ENCODE measurements at places on chromosomes 2 and 18.

DNA sequence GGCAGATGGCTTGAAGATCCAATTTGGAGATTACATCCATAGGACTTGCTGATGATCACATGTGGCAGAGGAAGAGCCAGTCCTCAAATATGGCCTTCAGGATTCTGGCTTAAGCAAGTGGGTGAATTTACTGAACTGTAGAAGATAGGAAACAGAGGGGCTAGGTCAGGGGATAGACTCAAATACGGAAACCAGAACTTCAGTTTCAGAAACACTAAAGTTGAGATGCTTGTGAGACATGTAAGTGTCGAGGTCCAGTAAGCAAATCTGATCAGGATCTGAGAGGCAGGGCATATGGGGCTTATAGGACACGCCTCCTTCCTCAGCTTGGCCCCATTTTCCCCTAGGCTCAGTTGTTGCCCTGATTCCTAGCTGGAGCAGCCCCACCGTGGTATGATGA is 107.7 kb downstream of the LBH start:
- no peak for DNase-seq

- no peak for DNase-seq
Measured at GRCh38 chr2:19104503-19104902, 253.9 kb downstream of the OSR1 start.

DNA sequence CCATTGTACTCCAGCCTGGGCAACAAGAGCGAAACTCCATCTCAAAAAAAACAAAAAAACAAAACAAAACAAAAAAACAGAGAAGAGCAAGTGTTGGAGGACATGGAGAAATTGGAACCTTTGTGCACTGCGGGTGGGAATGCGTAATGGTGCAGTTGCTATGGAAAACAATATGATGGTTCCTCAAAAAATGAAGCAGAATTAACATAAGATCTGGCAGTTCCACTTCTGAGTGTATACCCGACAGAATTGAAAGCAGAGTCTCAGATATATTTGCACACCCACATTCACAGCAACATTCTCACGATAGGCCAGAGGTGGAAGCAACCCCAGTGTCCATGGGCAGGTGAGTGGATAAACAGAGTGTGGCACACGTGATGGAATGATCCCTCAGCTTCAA is 11.0 kb upstream of the RALB start:
- DNase-seq: no peak

- no peak for DNase-seq
Measured at GRCh38 chr18:12059334-12060181, 34.1 kb upstream of the ANKRD62 start.

- no peak for DNase-seq
Measured at GRCh38 chr2:109271920-109272319, 142.9 kb downstream of the SH3RF3 start.

DNA sequence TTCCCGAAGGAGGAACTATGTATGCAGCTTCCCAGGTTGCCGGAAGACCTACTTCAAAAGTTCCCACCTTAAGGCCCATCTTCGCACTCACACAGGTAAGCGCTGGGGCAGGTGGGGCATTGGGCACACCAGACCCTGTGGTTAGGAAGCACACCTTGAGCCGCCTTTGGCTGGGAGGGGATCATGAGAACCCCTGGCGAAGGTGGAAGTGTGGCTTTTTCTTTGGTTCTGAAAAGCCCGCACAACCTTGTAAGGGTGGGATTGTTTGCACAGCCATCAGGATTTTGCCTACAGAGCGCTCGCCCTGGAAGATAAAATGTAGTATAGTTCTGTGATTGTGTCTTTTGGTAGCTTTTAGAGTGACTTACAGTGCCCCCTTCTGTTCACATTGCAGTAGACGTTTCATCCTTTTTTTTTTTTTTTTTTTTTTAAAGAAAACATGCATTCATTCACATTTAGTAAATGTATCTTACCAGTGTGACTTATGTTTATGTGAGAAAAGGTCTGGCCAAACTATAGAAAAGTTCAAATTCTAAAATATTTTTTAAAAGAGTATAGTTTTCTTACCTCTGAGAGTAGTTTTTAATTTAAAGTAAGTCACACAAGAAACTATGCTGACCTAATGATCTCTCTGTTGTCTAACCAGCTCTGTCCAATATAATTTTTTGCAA is 5.3 kb downstream of the KLF11 start:
- DNase-seq: no peak

Data from stimulated activated CD8-positive, alpha-beta memory T cell treated with anti-CD3 and anti-CD28 coated beads, Interleukin-4, amount 100 ng/mL, for 1 hour (primary cell).